Activated T-cell treated with anti-CD3 and anti-CD28 coated beads, Interleukin-2, amount 50 U/mL, for 72 hours (primary cell): ENCODE measurements at places on chromosomes 16 and 17.
A peak's percentile ranks its signal among the peaks of the same experiment; 100 is the strongest.

DNA sequence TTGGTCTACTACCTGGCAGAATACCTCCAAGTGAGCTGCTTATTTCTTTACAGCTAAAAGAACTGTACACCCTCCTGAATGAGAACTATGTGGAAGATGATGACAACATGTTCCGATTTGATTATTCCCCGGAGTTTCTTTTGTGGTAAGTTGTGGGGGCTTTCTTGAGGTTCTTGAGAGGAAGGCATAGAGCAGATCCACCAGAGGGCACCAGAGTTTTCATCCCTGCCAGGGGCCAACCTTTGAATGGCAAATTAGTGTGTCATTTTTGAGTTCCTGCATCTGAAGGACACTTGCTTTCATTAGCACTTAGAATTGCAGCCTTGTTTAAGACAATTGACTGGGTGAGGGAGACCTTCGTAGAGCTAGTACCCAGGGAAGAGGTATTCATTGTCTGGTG is 35.0 kb downstream of the NMT1 start:
- DNase-seq: no peak

DNA sequence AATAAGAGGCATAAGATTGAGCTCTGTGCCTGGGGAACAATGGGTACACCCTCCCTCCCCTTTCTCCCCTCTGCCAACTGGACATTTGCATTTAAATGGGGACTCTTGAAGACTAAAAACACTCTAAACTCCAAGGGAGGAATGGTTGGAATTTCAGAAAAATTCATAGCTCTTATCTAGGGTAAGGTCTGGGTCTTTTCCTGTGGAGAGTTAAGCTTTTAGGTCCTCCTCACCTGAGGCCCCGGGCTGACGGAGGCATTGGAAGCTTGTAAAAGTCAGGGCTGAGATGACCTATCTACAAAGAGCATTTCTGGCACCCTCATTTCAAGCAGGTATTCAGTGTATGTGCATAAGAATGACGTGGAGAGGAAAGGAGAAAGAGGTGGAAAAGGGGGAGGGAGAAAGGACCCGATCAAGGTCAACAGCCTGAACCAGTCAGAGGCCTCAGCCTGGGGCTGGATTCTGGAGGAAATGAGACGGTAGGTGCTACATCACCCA is 78.0 kb downstream of the RAP1GAP2 start:
- DNase-seq: no peak

- DNase-seq: no peak
Measured at GRCh38 chr17:54863176-54863575, 37.5 kb upstream of the TOM1L1 start.

GRCh38 chr17:8162997-8163977 is 539 bp upstream of the VAMP2 start:
- DNase-seq: peak; percentile 47

DNA sequence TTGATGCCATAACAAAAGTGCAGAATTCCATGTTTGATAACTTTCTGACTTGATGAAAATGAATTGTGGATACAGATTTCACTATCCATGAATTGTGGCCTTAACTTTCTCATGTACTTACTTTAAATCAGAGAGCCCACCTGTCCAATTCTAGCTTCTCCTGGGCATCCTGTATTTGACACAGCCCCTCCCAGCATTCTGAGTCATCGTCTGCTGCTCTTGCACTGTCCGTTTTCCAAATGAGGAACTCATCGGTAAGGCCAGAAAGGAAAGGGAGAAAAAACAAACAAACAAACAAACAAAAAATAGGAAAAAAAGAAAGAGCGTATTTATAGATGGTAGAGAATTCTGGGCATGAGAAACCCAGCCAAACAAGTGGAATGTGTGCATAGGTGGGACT is 361.6 kb downstream of the WWOX start:
- DNase-seq: no peak

- no peak for DNase-seq
Measured at GRCh38 chr17:20173091-20173490, 163.9 kb downstream of the SPECC1 start.

GRCh38 chr16:1534021-1535020 is 855 bp downstream of the TMEM204 start:
- DNase-seq: peak; percentile 45

- no peak for DNase-seq
Measured at GRCh38 chr16:58417600-58417999, 25.3 kb downstream of the GINS3 start.

DNA sequence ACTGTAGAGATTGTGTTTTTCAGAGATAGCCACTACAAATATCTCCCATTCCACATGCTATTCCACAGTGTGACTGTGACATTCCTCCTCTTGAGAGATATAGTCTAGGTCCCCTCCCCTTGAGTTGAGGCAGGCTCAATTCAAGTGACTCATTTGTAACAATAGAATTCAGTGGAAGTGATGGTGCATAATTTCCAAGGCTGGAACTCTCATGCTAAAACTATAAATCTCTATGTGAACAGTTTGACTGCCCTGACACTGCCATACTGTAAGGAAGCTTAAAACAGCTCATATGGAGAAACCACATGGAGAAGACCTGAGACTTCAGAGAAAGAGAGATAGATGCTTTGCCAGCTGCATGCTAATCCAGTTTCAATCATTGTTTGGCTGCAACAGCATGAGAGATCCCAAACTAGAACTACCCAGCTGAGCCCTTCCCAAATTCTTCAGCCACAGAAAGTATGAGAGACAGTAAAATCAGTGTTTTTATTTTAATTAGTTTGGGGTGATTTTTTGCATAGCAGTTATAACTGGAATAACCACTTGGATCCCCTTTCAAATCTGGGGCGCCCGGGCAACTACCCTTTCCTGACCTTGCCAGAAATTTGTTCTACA is 19.5 kb upstream of the CSNK2A2 start:
- DNase-seq: no peak

GRCh38 chr17:43846221-43846712 is 709 bp upstream of the CD300LG start:
- peak; percentile 83 for DNase-seq

GRCh38 chr16:58252716-58253115 is 42.1 kb downstream of the PRSS54 start:
- DNase-seq: no peak

DNA sequence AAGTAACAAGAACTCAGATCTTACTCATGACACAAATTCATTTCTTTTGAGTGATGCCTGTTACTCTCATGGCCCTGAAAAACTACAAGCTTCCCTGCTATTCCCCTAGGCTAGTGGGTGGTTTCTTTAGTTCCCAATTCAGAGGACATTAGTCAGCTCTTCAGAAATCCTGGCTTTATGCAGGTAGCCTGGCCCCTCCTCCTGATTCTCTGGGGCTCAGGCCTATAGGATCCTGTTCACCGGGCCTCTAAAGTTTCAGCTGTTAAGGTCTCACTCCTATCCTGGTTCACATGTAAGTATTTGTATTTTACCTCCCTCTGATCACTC is 87.3 kb upstream of the IRX5 start:
- no peak for DNase-seq
